IPS DF 19.7 (cell line): ENCODE measurements at places on chromosomes 5 and 9.

DNA sequence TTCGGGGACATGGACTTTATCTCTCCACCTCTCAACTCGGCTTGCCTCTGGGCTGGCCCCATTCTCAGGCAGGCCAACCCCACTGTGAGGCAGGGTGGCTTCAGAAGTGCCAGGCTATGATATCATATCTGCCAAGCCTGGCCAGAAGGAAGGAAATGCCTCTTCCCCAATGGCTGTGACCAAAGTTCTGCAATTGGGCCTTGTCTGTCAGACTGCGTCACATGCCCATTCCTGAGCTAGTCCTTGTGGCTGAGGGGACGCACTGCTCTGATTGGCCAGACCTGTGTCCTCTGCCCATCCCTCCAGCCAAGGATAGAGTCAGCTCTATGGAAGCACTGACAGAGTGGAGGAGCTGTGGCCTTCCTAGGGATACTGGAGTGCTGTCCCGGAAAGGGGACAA, 11.9 kb downstream of the SMIM23 start:
- no peak for DNase-seq

GRCh38 chr5:156186760-156187159, 140.2 kb upstream of the SGCD start:
- DNase-seq, result no peak

- DNase-seq, result no peak
Observed at GRCh38 chr9:101055516-101055915, 27.0 kb downstream of the PLPPR1 start.

DNA sequence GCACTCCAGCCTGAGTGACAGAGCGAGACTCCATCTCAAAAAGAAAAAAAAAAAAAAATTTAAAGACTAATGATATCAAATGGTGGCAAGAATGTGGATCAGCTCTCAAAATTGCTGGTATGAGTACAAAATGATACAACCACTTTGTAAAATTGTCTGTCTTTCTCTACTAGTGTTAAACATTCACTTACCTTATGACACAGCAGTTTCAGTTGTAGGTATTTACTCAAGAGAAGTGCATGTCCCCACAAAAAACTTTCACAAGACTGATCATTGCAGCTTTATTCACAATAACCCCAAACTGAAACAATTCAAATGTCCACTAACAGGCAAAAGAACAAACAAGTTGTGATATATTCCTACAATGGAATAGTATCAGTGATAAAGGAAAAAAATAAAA, 14.7 kb upstream of the CETN3 start:
- no peak for DNase-seq
